ENCODE measurements at places on chromosomes 13 and 19. TPM values are rescaled to one million over a fixed set of nuclear protein-coding genes. Genes with fewer than 3 reads are reported as not detected.

GRCh38 chr19:50325310-50326100 lies 3.7 kb downstream of the KCNC3 start:
- DNase-seq, result peak; percentile 63

GRCh38 chr13:60032851-60033250 lies 130.9 kb downstream of the DIAPH3 start:
- DNase-seq, result no peak

GRCh38 chr13:94009701-94010100 lies 469.8 kb downstream of the DCT start:
- no peak for DNase-seq

- no peak for DNase-seq
Observed at GRCh38 chr19:10617409-10618121, 7.8 kb upstream of the SLC44A2 start.

The CLDN10 gene
- 112 TPM for polyA plus RNA-seq

The PALM gene
- 121 TPM for polyA plus RNA-seq

DNA sequence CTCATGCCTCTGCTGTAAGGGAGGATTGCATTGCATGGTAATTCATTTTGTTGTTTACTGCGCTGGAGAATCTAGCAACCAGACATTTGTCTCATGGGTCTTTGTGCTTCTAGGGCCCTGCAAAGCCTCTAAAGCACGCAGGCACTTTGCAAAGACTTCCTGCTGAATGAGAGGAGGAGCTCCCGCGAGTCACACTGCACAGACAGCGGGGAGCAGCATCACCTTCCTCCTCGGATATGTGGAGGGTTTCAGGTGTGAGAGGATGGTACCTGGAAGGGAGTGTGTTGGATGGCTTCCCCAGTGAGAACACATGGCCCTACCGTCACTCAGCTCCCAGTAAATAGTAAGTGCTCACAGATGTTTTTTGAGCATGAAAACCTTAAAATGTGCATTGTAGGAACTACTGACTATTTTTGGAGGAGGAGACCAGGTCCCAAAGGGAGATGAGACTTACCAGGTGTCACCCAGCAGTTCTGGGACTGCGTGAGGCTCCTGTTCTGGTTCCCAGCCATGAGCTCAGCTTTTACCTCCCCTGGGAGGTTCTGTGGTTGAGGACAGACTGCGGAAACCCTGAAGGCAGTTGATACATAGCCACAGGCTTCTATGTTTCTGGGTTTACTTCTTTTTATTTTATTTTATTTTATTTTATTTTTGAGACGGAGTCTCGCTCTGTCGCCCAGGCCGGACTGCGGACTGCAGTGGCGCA lies 278.0 kb downstream of the FGF9 start:
- no peak for DNase-seq

- DNase-seq, result no peak
Observed at GRCh38 chr13:29160862-29161261, 340.7 kb downstream of the MTUS2 start.

GRCh38 chr19:19745496-19746285 lies 12.8 kb upstream of the ZNF14 start:
- DNase-seq, result no peak

DNA sequence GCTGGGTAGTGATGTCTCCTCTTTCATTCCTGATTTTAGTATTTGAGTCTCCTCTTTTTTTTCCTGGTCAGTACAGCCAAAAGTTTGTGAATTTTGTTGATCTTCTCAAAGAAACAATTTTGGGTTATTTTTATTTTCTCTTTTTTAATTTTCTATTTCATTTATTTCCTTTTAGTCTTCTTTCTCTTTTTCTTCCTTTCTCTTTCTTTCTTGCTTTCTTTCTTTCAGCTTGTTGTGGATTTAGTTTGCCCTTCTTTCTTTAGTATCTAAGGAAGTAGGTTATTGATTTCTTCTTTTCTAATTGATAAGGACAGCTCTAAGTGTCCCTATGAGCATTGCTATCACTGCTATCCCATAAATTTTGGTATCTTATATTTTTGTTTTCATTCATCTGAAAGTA lies 13.8 kb downstream of the IPO5 start:
- DNase-seq, result no peak

The CKAP2 gene
- polyA plus RNA-seq, result 57.7 TPM

The ICAM5 gene
- polyA plus RNA-seq, result 0.10 TPM

The ZNF460 gene
- polyA plus RNA-seq, result 2.6 TPM

DNA sequence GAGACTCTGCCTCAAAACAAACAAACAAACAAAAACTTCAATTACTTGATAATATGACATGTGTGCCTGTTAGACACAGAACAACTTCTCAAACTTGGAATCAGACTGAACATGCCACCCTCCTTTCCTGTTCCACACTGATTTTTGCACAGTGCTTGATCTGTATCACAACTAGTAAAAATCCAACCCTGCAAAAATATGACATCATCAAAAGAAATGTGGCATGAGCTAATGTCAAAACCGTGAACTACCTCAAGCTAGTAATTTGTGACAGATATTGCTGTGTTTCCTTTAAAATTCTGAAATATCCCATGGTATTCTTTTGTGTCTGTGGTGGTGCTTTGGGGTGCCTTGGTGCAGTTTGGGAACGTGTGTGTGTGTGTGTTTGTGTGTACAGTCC lies 8.2 kb downstream of the MYCBP2 start:
- no peak for DNase-seq

DNA sequence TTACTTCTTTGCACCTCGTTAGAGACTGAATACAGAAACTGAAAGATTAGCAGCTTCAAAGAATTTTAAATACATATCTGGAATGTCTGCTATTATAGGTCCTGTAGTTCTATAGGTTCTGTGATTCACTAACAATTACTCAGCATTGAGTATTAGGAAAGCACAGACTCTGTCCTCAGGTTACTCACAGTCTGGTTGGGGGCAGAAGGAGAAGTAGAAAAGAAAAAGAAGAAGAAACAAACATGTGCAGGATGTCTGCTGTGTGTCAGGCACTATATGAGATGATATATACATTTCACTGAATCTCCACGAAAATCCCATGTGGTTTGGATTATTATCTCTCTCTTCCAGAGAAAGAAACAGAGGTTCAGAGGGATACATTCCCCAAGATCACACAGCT lies 40.1 kb downstream of the SERTM1 start:
- DNase-seq, result no peak

GRCh38 chr19:55252760-55253663 lies 5.8 kb downstream of the PPP6R1 start:
- no peak for DNase-seq

- no peak for DNase-seq
Observed at GRCh38 chr13:28725046-28725610, 6.4 kb upstream of the SLC46A3 start.
